ENCODE measurements at places on chromosomes 5 and 9.

GRCh38 chr5:16539169-16539666 lies 73.6 kb upstream of the ZNF622 start:
- no peak for DNase-seq

DNA sequence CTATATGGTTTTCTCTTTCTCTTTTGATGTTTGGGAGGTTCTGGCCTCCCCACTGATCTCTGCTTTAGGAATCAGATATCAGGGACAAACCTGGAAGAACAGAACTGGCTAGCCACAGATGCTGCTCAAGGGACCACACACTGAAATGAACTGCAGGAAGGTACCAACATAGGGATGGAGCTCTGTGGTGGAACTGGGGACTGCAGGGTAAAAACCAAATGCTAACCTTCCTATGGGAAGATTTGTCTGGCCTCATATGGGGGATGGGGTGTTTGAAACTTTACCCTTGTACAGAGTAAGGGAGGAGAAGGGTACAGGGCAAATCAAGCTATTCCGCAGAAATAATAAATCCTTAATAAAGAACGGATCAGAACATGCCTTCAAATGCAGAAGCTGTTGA lies 49.4 kb downstream of the ELOVL7 start:
- no peak for DNase-seq

DNA sequence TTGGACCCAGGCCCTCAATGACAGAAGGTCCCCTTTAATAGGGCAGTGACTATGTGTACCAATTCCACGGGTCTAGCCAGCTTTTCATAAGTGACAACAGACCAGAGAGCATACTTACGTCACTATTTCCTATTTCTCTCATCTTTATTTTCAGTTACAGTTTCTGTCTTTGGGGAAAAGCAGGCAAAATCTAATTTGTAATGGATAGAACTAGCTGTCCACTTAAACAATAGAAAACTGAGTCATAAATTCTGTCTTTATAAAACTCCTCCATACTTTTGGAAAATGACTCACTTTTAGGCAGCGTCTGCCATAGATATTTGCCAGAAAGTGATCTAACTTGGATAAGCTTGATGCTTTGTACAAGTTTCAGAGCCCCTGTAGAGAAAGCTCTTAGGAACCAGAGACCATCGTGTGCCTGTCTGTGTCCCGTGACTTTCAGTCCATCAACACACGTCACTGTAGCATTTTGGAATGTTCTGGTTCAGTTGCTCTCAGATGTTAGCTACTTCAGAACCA lies 101.9 kb downstream of the F2RL2 start:
- no peak for DNase-seq

DNA sequence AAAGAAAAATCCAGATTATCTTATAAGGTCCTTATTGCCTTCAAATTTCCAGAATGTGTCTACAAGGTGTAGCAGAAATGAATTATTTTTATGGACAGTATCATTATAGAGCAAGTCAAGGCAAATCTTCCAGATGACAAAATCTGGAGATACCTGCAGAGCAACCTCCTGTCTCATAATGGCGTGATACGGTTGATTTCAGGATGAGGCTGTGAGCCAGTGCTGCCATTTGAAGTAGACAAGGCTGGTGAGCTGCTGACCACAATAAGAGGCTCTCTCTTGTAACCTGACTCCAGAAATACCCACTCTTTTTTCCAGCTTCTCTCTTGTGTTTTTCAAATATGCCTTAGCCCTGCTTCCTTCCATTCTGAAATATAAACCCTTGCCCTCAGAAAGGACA lies 108.2 kb downstream of the HTR1A start:
- DNase-seq, result no peak

- DNase-seq, result no peak
Measured at GRCh38 chr9:123318202-123318601, 37.8 kb upstream of the CRB2 start.

DNA sequence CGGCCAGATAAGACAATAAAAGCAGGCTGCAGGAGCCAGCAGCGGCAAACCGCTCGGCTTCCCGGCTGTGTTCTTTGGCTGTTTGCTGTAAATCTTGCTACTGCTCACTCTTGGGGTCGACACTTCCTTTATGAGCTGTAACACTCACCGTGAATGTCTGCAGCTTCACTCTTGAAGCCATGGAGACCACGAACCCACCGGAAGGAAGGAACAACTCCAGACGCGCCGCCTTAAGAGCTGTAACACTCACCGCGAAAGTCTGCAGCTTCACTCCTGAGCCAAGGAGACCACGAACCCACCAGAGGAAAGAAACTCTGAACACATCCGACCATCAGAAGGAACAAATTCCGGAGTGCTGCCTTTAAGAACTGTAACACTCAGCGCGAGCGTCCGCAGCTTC lies 451.7 kb downstream of the AGTPBP1 start:
- DNase-seq, result peak; percentile 65

DNA sequence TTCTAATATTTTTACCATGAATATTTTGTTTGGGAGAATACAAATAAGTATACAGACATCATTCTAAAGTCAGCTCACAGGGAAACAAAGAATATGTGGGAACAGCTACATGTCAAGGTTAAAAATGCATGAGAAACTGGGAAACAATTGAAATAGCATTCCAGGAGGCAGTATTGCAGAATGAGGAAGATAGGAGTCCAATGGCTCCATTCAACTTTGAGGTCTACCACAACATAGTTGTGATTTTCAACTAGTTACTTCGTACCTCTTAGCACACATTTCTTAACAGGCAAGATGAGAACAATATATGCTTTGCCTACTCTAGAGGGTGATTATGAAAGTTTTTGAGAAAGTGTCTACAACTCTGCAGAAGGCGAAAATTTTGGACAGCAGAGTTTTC lies 35.2 kb upstream of the CAST start:
- no peak for DNase-seq

GRCh38 chr9:123669346-123669745 lies 260.6 kb downstream of the DENND1A start:
- no peak for DNase-seq

GRCh38 chr5:131720714-131721113 lies 76.1 kb downstream of the FNIP1 start:
- no peak for DNase-seq

- DNase-seq, result no peak
Measured at GRCh38 chr9:117268847-117269446, 145.9 kb downstream of the ASTN2 start.

DNA sequence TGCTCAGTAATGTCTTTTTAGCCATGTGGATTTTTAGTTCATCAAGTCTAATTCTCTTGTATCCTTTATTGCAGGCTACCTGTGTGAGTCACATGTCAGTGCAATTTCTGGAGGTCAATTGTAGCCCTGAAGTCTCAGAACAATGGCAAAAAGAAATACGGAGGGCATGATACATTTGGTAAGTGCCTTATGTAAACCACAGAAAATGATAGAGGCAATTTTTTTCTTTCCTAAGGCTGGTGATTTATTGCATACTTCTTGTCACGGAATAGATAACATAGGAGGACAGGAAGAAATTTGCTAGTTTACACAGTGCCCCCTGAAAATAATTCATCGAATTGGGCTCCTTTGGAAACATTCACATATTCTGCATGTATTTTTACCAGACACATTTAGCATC lies 235.9 kb downstream of the DMRTA1 start:
- no peak for DNase-seq

GRCh38 chr5:146633323-146633764 lies 117.4 kb upstream of the GPR151 start:
- no peak for DNase-seq

GRCh38 chr9:8706531-8706930 lies 907.0 kb upstream of the DMAC1 start:
- no peak for DNase-seq

GRCh38 chr9:93658184-93658925 lies 82.0 kb downstream of the PHF2 start:
- peak; percentile 22 for DNase-seq

DNA sequence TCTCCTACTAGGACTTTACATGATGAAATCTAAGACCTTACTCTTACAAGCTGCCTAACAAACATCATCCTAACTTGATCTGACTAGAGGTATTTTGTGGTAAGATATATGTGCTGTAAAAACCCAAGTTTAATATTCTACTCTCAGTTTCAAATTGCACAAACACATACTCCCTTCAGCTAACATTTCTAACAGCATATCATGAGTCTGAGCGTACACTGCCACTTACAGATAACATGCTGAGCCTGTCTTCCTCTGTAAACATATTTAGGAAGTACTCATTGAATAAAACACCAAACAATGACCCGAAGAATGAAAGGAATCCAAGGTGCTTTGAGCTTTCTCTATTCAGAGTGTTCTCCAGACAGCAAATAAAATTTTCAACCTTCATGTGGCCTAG lies 7.9 kb upstream of the ESM1 start:
- DNase-seq, result no peak

DNA sequence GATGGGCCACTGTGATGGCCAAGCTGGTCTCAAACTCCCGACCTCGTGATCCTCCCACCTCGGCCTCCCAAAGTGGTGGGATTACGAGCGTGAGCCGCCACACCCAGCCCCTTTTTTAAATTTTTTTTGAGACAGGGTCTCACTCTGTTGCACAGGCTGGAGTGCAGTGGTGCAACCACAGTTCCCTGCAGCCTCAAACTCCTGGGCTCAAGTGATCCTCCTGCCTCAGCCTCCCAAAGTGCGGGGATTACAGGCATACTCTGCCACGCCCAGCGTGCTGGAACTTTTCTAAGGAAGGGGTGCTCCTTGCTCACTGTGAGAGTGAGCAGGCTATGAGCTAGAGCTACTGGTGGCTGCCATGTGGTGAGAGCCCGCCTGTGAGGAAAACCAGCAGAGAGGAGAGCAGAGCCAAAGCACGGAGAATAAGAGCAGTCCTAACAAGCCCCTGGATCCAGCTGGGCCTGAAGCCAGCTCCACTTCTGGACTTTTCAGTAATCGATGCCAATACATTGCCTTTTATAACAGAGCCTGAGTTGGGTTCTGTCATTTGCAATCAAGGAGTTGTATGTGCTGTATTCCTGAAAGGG lies 75.5 kb upstream of the UNC5A start:
- no peak for DNase-seq

GRCh38 chr5:2263763-2264162 lies 381.0 kb upstream of the IRX4 start:
- no peak for DNase-seq

- no peak for DNase-seq
Measured at GRCh38 chr9:96491079-96491879, 41.3 kb downstream of the HABP4 start.

GRCh38 chr9:37963936-37964739 lies 60.2 kb upstream of the SLC25A51 start:
- DNase-seq, result no peak

- no peak for DNase-seq
Measured at GRCh38 chr9:81566074-81566698, 123.2 kb downstream of the TLE1 start.

DNA sequence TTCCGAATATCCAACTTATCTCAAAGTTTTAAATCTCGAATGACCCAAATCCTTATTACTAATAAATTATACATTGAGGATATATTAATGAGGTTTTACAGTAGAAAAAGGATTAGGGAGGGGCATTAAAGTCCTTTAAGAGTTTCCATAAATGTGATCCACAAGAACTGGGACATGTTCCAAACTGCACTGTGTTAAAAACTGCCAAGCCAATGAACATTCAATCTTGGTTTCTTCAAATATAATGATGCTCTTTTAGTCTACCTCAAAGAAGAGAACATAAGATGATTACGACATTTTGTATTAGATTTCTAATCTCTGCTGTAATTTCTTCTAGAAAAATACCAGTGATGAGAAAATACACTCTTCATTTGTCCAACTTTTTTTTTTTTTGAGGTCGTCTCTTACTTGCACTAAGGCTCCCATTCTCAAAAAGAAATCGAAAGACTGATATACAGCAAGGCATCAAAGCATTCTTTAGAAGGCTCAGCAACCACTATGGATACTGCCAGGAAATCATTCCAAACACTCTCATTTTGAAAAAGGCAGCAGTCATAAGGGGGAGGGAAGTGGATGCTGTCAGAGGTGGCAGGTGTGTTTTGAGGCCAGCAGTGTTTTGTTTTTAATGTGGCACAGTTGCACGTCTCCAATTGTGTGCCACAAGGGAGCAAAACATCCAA lies 1.7 kb downstream of the PTAR1 start:
- DNase-seq, result no peak

- no peak for DNase-seq
Measured at GRCh38 chr9:129458155-129458661, 162.7 kb downstream of the C9orf50 start.

- DNase-seq, result no peak
Measured at GRCh38 chr5:135481387-135481786, 29.2 kb upstream of the TIFAB start.

DNA sequence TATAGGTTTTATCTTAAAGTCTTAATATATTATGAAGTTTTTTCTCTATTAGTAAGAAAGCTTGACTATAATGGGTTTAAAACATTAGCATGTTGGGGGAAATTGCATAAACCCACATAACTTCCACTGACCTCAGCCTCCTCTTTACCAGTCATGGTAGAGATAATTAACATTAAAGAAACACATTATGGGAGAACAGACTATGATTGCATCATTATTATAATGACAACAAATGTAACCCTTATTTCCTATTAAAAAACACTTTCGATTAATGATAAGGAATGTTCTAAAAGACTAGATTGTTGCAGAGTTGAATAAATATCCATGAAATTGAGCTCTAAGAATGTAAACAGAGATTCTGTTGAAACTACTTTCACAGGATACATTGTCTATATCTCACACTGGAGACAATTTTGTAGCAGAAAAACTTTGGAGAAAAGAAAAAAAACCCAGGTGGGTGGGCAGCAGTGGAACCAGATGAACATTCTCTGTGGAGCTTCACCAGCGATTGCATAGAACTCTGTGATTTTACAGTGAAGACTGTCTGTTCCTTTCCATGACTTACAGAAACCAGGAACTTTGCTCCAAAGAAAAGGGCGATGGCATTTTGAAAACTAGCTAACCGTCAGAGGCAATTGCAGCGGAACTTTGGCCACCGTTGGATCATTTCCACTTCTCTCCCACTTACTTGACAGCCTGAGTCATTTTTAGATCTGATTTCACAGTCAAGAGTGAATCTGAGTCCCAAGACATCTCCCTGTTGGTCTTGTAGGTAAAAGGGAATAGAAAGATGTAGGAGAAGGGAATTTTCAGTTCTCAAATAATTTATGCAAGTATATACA lies 21.0 kb upstream of the ERAP2 start:
- DNase-seq, result no peak

DNA sequence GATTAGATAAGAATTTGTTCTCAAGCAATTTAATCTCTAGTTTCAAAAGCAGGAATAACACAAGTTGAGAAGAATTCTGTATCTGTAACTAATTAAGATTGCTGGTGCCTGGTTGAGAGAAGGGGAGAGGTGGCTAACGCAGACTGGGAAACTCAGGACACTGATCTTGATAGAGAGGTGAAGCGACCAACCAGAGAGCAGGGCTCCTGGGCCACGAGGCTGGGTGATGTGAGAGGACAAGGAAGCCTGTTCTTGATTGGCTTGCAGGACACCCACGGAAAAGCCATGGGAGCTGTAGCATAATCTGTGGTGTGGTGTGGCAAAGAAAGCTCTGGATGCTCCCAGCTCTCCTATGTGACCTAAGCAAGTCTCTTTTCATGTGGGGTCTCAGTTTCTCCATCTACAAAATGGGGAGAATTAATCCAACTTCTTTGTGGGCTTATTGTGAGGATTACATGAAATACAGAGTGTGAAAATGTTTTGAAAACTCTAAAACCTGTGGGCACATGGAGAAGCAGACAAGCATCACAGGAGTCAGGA lies 594.1 kb upstream of the BRINP1 start:
- DNase-seq, result no peak

GRCh38 chr5:69462170-69462569 lies 30.4 kb upstream of the OCLN start:
- DNase-seq, result no peak

- DNase-seq, result no peak
Measured at GRCh38 chr5:124960266-124960665, 213.8 kb upstream of the ZNF608 start.

Measured in natural killer cell treated with Interleukin-12 subunit alpha and Interleukin-12 subunit beta and Interleukin-15 and Interleukin-18, amount 100 ng/mL, for 72 hours (primary cell).